ENCODE measurements at places on chromosomes 7 and 10. TPM values are rescaled to one million over a fixed set of nuclear protein-coding genes. Genes with fewer than 3 reads are reported as not detected.
A peak's percentile ranks its signal among the peaks of the same experiment; 100 is the strongest.

The SRGN gene
- total RNA-seq: 130 TPM

The GFRA1 gene
- 22.3 TPM for total RNA-seq

DNA sequence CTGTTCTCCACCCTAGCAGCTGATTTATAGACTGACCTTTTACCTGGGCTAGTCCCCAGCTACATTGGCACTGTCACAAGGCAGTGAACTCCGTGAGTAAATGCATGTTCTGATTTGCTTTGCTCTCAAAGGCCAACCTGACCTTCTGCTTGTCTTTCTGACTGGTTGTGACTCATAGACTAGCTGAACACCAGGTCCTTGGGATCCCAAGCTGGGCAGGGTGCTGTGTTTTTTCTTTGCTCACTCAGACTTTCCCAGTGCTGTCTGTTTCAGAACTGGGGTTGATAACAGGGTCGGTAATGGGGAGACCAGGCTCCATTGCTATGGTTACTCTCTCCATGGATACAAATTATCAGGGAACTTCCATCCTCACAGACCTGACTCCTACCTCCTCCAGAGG, 35.0 kb downstream of the EVX1 start:
- no peaks in the 10 kb centered on the region for H3K36me3 ChIP-seq
- no peak overlapping the region for H3K4me3 ChIP-seq
- no peak overlapping the region for H3K27ac ChIP-seq
- no peaks in the 10 kb centered on the region for H3K4me1 ChIP-seq

The WDFY4 gene
- total RNA-seq: 13.3 TPM

DNA sequence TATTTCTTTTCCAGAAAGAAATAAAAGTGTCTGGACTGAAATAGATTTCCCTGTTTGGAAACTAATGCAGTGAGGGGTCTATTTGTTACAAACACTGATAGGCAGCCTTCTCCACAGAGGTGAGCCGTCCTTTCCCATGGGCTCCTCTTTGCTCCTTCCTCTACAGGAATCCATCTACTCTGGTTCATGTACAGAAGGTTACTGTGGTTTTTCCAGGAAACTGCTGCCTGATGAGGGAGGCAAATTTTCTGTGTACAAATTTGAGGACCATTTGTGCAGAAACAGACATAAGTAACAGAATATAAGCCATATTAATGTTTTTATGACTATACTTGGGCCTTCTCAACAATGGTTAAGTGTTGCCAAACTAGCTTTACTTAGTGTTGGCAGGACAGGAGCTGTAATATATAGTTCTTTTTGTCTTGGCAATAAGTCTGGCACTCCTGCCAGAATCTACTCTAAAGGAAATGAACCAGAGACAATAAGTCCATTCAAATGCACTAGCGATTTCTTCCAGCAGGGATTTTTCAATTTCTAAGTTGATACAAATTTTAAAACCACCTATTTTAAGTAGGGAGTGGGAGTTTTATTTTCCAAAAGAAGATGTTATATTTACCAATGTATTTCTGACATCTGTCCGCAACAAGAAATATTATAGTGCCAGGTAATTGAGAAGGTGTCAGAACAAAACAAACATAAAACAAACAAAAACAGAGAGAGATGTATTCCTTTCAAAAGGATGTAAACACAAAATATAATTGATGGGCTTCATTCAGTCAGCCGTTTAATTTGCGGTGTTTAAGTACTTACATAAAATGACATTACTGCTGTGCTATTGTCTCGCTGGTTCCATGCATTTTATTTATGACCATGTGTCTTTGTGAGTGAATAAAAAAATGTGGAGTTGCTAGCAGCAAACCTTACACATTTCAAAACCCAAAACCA, 91.0 kb upstream of the NFE2L3 start:
- H3K27ac ChIP-seq: no peak overlapping the region
- no peaks in the 10 kb centered on the region for H3K27me3 ChIP-seq
- DNase-seq: no peak
- H3K4me3 ChIP-seq: no peak overlapping the region

DNA sequence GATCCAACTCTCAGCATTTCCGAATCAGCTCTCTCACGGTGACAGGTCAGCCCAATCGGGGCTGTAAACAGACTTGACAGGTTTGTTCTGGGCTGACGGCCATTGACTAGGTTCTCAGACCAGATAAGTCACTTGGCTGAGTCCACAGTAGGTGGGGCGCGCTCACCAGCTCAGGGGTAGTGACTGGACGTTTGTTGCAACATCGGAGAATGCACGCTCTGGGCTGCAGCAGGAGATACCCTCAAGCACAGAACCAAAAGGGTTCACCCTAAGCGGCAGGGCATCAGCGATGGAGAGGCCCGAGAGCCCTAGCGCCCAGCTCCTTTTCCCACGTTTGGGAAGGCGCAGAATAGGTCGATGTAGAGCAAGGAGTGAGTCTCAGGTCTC, 1.8 kb downstream of the KLLN start:
- no peaks in the 10 kb centered on the region for H3K36me3 ChIP-seq
- no peak for DNase-seq
- peak overlapping the region; percentile 97 for H3K4me3 ChIP-seq

All from kidney (tissue), 22 donors.